ENCODE measurements at places on chromosomes 4 and X.

DNA sequence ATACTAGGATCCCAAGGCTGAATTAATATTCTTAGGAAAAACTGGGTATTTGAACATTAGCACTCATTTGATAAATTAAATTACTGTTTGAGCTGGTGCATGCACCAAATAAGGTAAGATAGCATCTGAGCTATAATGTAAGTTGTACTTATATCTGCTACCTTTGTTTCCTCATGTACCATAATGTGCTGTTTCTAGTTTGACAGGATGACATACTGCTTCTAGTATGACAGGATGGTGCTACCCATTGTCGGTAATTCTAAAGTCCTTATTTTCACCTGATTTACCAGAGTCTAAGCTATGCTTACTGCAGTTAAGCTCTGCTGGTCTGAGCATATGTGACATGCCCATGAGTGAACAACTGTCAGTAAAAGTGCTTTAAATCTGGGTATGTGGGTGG, 1017.5 kb upstream of the IGFBP7 start:
- no peak for DNase-seq

- DNase-seq = no peak
These were observed 27.7 kb upstream of the RPL34 start for GRCh38 chr4:108592674-108592986.

DNA sequence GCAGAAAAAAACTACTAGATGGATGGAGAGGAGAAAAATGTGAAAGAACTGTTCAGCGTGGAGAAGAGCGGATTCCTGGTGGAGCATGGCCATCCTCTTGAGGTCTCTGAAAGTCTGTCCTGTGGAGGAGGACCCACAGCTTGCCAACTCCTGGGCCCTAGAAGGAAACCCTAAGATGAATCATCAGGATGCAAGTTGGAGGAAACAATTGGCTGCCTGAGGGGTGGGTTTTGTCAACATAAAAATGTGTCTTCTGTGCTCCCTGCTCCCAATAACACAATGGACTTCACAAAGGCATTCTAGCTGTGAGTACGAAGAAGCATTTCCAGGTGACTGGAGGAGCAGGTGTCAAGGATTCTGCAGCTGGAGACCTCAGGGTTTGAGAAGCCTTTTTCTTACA, 37.2 kb downstream of the CNGA2 start:
- DNase-seq = no peak

GRCh38 chr4:41325901-41326300, 69.2 kb downstream of the UCHL1 start:
- no peak for DNase-seq

GRCh38 chr4:182533964-182534363, 290.8 kb downstream of the TENM3 start:
- DNase-seq = no peak

- DNase-seq = peak; percentile 28
These were observed 31.8 kb downstream of the PLAC8 start for GRCh38 chr4:83082777-83083176.

DNA sequence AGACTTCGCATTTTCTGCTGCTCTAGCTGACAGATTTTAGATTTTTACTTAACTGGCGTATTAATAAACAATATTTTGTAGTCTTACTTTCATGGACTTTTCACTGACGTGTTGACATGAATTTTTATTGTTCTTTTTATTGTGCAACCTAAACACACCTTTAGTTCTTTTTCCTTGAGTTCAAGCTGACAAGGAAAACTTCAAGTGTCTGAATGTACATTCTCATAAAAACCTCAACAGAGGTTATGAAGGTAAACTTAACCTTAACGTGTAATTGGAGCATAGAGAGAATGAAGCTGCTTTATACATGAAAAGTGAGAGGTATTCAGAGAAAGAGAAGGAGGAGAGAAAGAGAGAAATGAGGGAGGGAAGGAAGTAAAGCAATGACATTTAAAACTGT, 364.3 kb upstream of the CT83 start:
- no peak for DNase-seq
